ENCODE measurements at places on chromosomes 12 and 14. TPM values are rescaled to one million over a fixed set of nuclear protein-coding genes. Genes with fewer than 3 reads are reported as not detected.

Gene CCDC175
- polyA plus RNA-seq, result not detected

Gene PPP1R1A
- polyA plus RNA-seq, result not detected

Gene CLEC9A
- not detected for polyA plus RNA-seq

Gene FGF6
- polyA plus RNA-seq, result not detected

Gene TEAD4
- 4.0 TPM for polyA plus RNA-seq

Gene AQP2
- not detected for polyA plus RNA-seq

Gene HAL
- 0.41 TPM for polyA plus RNA-seq

Gene CYP46A1
- 0.01 TPM for polyA plus RNA-seq

Gene RTL1
- not detected for polyA plus RNA-seq

Gene PMEL
- polyA plus RNA-seq, result 1.3 TPM

Gene KRT72
- not detected for polyA plus RNA-seq

Gene KCNH3
- 0.21 TPM for polyA plus RNA-seq

Gene PPM1H
- 0.07 TPM for polyA plus RNA-seq

Gene B3GNT4
- 2.3 TPM for polyA plus RNA-seq

Gene APOLD1
- 0.36 TPM for polyA plus RNA-seq

DNA sequence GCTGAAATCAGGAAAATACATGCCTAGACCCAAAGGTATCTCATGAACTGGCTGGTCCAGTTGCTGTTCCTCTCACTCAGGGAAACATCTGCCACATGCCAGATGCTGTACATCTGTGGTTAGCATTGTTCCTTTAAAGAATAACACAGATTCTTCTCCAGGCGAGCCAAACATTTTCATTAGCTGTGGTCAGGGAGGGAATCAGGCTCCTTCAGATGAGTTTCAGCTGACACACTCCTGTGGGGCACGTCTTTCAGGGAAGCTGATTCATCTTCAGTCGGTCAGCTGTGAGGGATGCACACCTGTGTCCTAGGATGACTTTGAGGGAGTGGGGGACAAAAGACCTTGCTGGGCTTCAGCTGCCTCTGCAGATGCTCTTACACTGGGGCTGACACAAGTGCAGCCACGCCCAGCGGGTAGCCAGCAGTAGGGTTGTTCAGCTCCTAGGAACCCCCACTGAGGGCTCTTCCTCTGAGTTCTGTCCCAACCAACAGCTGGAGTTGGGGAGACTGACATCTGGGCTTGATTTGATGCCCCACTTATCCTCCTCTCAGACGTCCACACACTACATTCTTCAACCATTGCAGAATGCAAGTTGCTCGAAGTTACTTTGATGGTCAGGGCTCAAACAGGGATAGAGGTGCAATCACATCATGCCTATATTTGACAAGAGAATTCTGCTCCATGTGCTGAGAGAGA is 155.0 kb downstream of the NUAK1 start:
- peak; percentile 96 for DNase-seq

- no peak for DNase-seq
Observed at GRCh38 chr14:61469781-61470180, 148.4 kb downstream of the PRKCH start.

GRCh38 chr14:90575336-90575735 is 178.5 kb downstream of the CALM1 start:
- DNase-seq, result no peak

DNA sequence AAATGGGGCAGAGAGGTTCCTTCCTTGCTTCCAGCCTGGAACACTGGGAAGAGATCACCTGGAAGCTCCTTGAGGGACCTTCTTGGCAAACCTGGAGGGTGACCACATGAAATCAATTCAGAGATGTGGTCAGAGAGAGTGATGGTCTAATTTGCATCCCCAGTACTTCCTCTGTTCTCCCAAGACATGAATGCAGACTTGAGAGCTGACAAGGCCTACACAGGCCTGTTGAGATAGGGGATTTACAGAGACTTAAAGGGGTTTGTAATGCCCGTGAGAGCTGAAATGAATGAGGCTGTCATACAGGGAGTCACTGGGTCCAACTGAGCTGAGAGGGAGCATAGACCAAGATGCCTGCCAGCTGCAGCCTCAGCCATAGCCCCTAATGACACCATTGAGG is 45.1 kb downstream of the TMX1 start:
- no peak for DNase-seq

GRCh38 chr12:69039911-69040310 is 106.9 kb upstream of the CPM start:
- no peak for DNase-seq

- DNase-seq, result no peak
Observed at GRCh38 chr14:65069874-65070413, 32.4 kb downstream of the MAX start.

- no peak for DNase-seq
Observed at GRCh38 chr12:96108321-96108720, 72.9 kb upstream of the LTA4H start.

GRCh38 chr12:82665142-82665923 is 21.4 kb upstream of the TMTC2 start:
- DNase-seq, result no peak

GRCh38 chr12:65532764-65533163 is 254.3 kb downstream of the MSRB3 start:
- DNase-seq, result peak; percentile 33

- no peak for DNase-seq
Observed at GRCh38 chr12:48972213-48972951, 847 bp upstream of the WNT10B start.

- DNase-seq, result no peak
Observed at GRCh38 chr12:3364661-3365462, 126.1 kb upstream of the PRMT8 start.

- no peak for DNase-seq
Observed at GRCh38 chr14:77275601-77276017, 4.6 kb upstream of the NGB start.

DNA sequence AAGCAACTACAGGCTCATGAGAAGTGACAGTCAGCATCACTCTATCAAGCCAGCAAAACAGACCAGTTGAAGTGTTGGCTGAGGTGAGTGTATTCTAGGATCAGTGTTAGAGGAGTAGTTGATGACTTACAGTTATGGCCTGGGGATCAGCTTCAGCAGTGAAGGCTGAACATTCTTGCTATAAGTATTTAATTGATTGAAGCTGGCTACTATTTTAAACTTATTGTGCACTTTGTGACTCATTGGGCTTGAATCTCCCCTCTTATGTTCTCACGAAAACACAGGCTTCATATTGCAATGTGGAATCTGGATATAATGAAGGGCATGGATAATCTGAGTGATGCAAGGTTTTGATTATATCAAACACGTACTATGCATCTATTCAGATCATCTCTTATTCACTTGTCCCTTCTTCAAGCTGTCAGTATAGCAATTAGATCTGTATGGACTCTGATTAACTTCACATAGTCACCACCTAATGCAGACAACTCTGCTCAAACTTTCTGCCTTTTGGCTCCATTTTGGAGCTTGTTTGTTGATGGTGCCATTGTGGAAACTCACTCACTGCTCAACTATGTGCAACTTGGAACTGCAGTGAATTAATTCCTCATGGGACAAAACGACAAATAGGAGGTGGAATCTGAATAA is 309.2 kb downstream of the SLC16A7 start:
- DNase-seq, result no peak

DNA sequence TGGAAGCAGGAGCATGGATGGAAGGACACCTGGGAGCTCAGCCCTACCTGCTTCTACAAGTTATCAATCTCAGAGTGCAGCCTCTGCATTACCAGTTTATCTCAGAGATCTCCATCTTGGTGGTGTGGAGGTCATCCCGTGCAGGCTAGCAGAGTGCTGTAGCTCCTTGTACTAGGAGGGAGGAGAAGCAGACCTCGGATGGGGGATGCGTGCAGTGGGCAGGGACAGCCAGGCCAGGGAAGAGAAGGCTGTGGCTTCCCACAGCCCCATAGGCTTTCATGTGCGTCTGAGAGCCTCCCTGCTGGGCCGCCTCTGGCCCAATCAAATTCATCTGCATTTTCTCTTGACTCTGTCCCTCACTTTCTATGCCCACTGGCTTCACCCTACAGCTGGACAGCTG is 8.8 kb upstream of the KRT82 start:
- DNase-seq, result no peak

DNA sequence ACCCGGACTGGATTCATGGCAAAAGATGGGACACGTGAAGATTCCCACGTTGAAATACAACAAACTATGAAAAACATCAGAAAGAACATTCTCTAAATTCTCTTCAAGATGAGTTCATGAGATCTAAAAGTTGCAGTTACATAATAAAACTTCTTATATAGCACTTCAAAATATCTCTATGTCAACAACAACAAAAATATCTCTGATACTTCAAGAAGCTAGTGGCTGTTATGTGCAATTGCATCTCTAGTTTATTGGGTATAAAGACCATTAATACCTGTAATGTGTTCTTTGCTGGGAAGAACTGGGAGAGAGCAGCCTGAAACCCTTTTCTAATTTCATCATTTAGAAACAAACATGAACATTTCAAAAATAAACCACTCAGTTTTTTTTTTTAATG is 69.2 kb upstream of the RGS6 start:
- DNase-seq, result no peak

GRCh38 chr14:51044961-51045360 is 49.9 kb downstream of the TRIM9 start:
- DNase-seq, result no peak

GRCh38 chr14:21543963-21544362 is 17.8 kb upstream of the SALL2 start:
- DNase-seq, result no peak

DNA sequence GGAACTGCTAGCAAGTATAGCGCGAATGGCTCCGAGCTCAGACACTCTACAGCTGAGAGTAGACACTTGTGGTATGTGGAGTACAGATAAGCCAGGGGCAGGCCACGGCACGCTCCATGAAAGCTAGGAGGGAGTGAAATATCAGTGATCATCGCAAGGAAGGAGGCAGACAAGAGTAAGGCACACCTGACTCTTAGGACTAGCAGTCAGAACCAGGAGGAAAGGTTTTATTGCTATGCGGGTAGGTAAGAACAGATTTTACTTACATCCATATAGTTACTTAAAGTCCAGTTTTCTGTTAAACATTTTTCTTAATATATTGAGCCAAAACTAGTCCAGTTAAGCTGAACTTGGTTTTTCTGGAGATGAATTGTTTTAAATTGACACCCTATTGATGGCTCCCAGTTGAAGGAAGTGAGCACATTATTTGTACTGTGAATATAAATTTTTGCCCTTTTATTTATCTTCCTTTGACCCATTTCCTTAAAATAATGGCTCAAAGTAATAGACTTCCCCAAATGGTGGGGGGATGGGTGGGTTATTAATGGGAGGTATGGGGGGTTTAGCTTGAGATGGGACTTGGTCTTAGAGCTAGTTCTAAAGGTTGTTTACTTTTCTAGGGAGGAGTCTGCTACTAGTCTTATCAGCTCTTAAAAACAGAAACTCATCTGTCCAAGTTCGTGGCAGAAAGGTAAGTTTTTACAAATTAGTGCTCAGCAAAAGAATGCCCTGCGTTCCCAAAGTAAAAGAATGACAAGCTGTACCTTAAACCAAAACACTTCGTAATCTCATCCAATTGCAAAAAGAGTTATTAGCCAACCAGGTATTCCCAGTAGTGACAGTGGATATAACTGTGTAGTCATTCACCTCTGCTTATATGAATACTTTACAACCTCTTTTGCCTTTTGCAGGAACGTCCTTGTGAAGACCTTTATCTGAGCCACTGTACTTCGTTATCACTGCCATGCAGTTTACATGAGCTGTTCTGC is 5.8 kb downstream of the HNRNPA1 start:
- no peak for DNase-seq

GRCh38 chr12:6208130-6208529 is 7.9 kb downstream of the CD9 start:
- DNase-seq, result no peak

DNA sequence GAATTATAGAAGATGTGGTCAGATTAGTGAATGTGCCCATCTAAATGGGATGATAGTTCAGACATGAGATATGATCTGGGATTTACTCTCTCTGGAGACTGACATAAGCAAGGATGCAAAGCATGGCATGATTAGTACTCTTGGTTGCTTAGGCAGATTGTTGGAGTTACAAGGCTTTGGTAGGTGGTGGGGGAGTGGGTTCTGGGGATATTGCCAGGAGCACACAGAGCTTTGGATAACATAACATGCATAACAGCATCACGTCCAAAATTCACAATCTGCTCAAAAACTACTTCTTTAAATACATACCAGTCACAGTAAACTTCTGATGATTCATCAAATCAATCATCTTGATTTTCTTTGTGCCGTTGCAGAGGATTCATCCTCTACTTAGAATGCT is 287.4 kb downstream of the ACSS3 start:
- no peak for DNase-seq

DNA sequence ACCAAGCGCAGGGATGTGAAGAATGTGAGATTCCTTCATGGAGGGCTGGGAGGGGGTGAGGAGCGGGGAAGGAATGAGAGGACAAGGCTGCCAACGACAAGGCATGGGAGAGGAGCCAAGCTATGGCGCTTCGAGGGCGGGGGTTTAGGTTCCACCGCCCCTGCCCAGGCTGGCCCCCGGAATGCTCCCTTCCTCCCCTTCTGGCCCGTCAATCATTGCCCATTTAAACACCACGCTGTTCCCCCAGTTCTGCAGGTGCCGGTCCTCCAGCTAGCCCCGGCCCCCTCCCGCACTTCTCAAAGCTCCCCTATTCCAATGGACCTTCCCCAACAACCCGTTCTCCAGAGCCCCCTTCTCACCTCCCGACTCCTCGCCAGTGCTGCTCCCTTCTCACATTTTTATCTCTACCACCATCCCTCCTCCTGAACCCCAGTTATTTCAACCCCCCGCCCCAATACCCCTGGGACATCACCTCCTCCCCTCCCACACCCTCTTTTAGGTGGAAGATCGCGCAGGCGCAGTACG is 428 bp downstream of the RNF41 start:
- DNase-seq, result no peak

GRCh38 chr14:77151245-77151644 is 9.7 kb upstream of the ZDHHC22 start:
- DNase-seq, result no peak

- DNase-seq, result no peak
Observed at GRCh38 chr14:101732118-101732517, 29.4 kb upstream of the PPP2R5C start.

- no peak for DNase-seq
Observed at GRCh38 chr14:93535537-93535936, 104.8 kb downstream of the UNC79 start.

GRCh38 chr14:41016213-41016612 is 590.5 kb upstream of the LRFN5 start:
- no peak for DNase-seq

DNA sequence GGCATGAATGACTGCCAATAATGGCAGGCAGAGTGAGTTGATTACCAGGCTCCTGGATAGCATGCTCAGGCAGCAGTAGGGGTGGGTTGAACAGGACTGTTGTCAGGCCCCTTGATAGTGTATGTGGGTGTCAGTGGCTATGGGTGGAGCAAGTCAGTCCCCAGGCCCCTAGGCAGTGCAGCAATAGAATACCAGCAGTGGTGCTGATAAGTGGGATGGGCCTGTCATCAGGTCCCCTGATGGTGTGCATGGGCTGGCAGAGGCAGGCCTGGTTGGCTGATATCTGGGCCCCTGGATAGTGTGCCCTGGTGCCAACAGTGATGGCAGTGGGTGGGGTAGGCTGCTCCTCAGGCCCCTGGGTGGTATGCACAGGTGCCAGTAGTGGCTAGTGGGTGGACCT is 32.4 kb downstream of the SMCO2 start:
- no peak for DNase-seq

Data from keratinocyte (primary cell).